ENCODE measurements at places on chromosomes 11 and 22.

GRCh38 chr11:64415286-64415685 is 56.3 kb downstream of the RPS6KA4 start:
- DNase-seq, result no peak

DNA sequence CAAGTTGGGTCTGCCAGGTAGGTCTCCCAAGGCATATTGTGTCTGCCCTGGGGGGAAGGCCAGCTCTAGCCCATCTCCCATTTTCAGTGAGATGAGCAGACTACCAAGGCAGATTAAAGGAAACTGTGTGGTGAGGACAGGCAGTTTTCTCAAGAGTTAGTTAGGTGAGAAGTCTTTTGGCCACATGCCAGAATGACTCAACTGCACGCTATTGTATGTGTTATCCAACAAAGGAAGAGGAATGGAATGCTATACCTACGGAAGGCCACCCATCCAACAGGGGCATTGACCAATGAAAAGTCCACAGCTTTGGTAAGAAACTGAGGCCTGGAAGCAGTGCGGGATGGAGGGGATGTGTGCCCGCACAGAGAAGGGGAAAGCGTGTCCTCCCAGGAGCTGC is 941.7 kb downstream of the NTM start:
- DNase-seq, result no peak

DNA sequence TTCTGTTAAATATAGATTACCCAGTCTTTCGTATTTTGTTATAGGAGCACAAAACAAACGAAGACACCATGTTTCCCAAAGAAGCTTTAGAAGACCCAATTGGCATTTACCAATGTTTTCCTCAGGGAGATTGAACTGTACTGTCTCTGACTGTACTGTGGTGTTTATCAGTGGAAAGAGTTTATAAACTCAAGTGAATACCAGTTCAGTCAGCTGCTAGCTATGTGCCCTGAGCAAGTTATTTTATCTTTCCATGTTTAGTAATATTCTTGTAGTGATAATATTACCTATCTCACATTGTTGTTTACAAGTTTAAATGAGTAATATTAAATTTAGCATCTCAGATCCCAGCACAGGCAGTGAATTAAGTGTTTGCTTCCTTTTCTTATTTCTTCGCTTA is 773.2 kb downstream of the KCNA4 start:
- DNase-seq, result no peak

DNA sequence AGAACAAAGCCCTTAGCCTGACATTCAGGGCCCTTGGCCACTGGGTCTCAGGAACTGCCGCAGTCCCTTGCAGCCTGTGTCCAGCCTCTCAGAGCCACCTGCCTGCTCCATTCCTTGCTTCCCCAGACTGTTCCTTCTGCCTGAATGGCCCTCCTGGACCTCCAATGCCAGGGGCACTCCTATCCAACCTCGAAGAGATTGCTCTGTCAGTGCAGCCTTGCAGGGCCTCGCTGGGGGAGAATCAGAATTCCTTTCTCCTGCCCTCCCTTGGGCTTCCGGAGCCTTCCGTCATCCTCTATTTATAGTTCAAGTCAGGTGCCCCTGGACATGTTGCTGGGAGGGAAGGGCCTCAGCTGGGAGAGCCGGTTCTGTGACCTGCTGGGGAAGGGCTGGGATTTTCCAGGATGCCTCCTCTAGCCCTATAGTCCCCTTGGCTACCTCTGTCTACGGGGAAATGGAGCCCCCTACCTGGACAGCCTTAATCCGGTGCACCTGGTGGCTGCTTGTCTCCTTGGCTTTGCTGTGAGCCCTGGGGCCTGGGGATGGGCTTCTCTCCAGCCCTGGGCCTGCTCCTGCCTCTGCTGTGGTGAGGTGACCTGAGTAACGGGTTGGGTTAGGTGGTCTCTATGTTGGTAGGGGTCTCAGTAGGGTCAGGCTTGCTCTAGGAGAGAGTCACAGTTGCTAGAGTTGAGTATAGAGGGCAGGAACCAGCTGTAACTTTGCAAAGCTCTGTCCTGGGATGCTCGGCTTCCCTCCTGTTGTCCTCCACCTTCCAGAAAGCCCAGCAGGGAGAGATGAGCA is 45.9 kb upstream of the SYT7 start:
- DNase-seq, result peak; percentile 83

DNA sequence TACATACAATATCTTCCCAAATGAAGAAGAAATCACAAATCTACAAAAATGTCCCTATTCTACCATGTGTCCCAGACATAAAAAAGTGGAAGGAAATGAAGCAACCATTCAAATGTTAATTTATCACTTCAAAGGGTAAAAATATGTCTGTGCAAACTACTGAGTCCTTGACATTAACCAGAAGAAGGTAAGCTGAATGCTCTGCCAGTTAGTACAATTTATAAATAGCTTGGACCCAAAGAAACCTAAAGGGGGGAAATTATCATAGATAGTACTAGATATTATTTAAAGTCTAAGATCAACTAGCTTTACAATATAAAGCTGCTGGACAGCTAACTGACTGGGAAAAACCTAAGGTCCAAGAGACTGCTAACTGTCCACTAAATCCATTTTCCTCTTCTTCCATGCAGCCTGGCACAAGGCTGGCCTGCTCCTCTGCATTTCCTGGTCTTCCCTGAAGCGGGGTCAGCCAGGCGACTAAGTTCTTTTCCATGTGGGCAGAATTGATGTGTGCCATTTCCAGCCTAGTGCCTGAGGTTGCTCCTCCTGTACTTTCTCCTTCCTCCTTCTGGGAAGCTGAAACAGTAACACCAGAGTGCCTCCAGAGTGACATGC is 190.9 kb downstream of the CADM1 start:
- DNase-seq, result no peak

- no peak for DNase-seq
Observed at GRCh38 chr11:102234779-102235439, 82.4 kb upstream of the BIRC3 start.

DNA sequence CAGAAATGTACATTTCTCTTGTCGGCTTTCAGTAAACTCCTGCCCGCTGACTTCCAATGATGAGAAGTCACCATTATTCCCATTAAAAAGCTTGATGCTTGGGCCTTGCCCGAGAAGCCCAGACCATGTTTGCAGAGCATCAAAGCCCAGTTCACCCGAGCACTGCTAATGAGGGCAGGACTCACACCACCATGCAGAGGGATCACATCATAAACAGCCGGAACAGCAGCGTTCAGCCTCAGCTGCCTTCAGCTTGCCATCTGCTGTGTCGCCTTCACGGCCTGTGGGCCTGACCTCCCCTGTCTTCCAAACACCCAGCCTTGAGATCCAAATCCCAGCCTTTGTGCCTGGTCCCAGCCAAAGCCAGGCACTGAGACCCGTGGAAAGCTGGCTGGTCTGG is 105.4 kb upstream of the CSNK2A3 start:
- no peak for DNase-seq

GRCh38 chr22:11605468-11605981 is 3922.5 kb upstream of the OR11H1 start:
- DNase-seq, result peak; percentile 44

GRCh38 chr11:117678658-117679406 is 118.2 kb downstream of the DSCAML1 start:
- DNase-seq, result no peak

DNA sequence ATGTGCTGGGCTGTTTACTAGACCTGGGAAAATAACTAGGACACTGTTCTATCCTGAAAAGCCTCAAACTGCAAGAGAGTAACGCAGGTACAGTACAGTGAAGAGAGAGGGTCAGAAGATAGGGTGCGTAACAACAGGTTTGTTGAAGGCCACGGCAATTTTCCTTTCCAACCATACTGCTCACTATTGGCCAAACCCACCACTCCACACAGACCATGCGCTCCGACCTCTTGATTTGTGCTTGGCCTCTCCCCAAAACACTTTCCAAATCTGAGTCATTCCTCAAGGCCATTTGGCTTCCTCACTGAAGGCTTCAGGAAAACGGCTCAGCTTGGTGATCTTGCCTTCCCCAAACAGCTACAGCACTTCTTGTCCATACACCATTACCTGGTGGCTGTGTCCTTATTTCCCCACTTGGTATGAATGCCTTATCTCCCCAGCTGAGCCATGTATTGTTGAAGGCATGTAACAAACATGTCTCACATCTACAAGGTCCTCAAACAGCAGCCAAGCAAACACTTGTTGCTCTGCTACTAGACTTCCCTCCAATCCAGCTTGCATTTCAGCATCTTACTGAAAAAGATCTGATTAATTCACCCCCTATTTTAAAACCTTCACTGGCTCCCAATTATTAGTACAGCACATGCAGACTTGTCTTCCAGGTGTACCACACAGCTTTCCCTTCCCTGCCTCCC is 40.9 kb downstream of the TCF20 start:
- no peak for DNase-seq

DNA sequence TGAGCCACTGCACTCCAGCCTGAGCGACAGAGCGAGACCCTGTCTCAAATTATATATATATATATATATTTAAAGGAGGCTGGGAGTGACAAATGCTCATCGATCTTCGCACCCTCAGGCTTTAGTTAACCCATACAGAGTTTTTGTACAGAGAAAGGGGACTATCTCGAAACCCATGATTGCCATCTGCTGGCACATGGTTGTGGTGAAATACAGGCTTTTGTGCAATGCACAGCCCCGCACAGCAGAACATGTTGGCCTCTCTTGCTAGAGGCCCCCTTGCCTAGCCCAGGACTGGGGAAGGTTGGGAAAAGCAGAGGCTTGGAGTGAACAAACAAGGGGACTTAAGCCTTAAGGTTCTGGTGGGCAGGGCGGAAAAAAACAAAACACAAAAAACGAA is 3.6 kb downstream of the MYBPC3 start:
- no peak for DNase-seq

GRCh38 chr11:66718320-66718971 is 10.6 kb downstream of the SPTBN2 start:
- DNase-seq, result peak; percentile 75

GRCh38 chr22:36221799-36222751 is 17.3 kb downstream of the APOL2 start:
- DNase-seq, result peak; percentile 65

DNA sequence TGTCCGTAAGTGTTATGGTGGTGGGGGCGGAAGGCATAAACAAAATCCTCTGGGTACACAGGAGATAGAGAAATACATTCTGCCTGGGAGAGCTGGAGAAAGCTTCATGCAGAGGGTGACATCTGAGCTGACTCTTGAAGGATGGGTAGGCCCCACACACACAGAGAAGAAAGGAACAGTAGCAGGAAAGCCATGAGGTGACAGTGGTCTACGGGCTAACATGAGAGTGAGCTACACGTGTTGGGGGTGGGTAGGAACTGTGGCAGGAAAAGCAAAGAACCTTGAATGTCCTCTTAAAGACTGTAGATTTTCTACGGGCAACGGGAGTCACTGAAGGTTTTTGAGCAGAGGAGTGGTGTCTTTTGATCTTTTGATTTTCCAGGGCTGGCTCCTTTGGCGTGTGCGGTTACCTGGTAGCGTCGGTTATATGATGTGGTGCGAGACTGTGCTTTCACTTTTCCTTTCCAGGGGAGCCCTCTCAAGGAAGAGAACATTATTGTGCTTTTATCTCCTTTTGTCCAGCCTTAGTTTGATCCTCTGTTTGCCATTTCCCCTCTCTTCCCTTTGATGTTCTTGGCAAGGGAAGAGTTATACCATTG is 39.7 kb downstream of the ADAMTS8 start:
- no peak for DNase-seq

DNA sequence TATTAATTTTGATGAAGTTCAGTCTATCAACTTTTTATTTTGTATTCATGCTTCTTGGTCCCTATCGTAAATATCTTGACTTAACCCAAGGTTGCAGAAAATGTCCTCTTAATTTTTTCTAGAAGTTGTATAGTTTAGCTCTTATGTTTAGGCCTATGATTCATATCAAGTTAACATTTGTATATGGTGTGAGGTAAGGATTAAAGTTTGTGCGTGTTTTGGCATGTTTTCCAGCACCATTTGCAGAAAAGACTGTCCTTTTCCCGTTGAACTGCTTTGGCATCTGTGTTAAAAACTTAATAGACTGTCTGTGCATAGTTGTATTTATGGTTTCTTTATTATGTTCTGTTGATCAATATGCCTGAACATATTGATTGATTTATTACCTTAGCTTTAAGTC is 42.3 kb downstream of the ARHGEF12 start:
- DNase-seq, result no peak

DNA sequence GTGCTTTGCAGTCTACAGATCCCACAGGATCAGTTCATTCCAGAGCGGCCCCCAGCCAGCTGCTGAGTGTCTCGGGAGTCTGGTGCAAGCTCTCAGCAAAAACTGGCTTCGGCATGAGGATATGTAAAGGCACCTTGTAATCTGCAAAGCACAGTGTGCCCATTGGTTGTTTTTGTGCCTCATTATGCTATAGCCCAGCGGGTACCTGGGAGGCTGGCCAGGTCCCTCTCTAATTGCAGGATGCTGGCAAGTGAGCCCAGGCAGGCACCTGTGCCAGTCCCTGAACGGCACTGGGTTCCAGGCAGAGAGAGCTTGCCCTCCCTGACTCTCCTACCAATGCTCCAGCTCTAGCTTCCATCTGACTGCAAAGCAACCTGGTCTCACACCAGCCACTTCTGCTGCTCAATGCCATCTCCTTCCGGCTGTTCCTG is 128.7 kb downstream of the DSCAML1 start:
- DNase-seq, result no peak

GRCh38 chr11:43268786-43269185 is 43.0 kb upstream of the API5 start:
- DNase-seq, result no peak

DNA sequence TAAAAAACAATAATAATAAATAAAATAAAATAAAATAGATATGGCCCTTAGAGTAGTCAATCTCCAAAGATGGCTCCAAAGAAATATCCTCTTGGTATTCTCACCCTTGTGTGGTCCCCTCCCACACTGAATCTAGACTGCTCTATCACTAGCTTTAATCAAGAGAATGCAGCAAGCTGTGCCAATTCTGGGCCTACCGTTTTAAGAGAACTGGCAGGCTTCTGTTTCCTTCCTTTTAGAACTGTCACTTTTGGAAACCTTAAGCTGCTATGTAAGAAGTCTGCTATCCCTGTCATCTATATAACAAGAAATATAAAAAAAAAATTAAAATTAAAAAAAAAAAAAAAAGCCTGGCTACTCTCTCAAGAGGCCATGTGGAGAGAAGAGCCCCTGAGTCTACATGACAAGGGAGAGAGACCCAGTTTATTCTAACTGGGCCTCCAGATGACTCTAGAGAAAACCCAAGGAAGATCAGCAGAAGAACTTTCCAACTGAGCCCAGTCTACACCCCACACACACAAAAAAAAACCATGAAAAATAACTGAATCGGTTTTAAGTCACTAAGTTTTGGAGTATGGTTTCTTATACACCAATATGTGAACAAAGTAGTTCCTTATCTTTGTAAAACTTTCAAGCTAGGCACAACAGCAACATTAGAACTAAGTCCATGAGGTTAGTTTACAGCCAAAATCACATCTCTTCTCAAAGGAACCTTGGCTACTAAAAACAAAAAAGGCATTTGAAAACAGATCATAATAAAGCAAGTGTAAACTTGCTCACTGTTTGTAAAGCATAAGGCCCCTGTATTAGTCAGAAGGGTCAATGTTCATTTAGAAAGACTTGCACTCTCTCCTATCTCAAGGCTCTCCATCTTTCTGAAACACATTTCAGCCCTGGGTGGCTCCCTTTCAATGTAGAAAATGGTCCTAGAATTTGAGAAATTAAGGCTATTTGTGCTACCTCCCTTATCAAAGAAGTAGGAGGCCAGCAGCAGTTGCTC is 67.3 kb downstream of the AMBRA1 start:
- DNase-seq, result no peak
